ENCODE measurements at places on chromosomes 1 and 21.

GRCh38 chr1:41518471-41518870, 34.0 kb upstream of the EDN2 start:
- DNase-seq = no peak

- no peak for DNase-seq
Measured at GRCh38 chr1:193285641-193286040, 99.2 kb upstream of the B3GALT2 start.

DNA sequence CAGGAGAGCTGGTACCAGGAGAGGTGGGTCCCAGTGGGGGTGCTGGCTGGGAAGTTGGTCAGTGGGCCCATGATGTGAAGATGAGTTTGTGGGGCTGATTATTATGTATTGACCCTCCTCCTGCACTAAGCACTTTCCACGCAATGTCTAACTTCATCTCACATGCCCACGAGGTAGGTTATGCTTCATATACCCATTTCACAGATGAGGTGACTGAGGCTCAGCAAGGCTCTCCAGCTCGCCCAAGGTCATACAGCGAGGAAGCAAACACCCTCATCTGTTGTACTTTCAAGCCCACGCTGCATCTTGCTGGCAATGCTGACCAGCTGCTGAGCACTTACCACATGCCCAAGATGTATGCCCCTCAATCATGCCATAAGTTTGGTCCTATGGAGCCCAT, 175.8 kb downstream of the GRIK3 start:
- DNase-seq = no peak

GRCh38 chr21:24275616-24276015, 1331.7 kb downstream of the MRPL39 start:
- DNase-seq = no peak

DNA sequence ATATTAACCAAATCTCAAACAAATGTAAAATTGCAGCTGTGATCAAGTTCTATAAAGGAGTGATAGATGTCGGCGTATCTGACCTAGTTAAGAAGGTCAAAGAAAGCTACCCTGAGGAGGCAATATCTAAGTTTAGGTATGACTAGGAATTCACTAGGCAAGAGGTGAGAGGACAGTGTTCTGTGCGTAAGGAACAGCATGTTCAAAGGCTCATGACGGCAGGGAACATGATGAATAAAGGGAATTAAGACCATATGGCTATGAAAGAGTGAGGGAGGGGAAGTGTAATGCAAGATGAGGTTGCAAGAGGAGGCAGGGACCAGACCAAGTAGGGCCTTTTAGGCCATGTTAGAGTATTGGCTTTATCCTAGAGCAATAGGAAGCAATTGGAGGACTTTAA, 8.6 kb downstream of the LIX1L start:
- DNase-seq = no peak

DNA sequence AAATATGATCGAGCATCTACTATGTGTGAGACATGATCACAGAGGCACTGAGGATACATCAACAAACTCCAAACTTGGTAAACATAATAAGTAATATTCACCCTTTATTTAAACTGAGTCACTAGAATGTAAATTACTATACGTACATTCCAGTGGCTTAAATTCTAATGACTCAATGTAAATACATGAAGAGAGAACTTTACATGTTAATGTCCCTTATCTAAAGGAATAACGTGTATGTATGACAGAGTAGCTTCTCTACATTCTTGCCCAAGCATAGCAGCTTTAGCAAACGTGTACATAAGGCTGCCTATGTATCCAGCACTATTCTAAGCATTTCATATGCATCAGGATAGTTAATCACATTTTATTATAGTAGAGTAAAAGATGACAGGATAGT, 111.8 kb upstream of the CYYR1 start:
- DNase-seq = no peak

DNA sequence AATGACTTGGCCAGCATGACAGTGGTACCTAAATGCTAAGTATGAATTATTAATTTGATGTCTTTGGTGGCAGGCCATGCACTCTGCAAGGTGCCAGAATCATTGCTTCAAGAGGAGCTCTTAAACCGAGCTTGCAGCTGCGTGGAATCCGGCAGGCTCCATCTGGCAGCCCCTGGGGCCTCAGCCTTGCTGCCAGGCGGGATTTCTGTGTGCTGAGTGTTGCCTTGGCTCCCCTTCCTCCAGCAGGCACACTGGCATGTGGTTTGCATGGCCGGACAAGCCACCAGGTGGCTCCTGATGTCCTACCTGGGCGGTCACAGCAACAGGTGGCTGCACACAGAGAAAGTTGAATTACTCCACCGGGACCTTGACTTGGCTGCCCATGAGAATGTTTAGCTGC, 155.4 kb downstream of the URB2 start:
- DNase-seq = peak; percentile 37

DNA sequence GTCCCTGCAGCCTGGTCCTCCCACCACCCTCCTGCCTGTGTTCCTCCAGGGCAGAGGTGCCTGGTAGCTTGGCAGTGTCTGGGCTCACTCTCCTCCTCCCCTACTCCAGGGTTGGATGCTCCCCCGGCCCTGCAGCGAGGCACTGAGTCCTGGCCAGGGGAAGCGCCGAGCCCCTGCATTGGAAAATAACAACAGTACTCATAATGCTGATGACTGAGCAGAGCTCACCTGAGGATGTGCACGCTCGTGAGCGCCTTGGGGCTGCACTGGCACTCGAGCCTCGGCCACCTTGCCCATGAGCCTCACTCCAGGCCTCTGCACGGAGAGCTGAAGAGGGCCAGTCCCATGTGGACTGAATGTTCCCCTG, 6.0 kb upstream of the ACTRT2 start:
- DNase-seq = no peak
